T1000 (cell line): ENCODE measurements at places on chromosomes 4 and X.

DNA sequence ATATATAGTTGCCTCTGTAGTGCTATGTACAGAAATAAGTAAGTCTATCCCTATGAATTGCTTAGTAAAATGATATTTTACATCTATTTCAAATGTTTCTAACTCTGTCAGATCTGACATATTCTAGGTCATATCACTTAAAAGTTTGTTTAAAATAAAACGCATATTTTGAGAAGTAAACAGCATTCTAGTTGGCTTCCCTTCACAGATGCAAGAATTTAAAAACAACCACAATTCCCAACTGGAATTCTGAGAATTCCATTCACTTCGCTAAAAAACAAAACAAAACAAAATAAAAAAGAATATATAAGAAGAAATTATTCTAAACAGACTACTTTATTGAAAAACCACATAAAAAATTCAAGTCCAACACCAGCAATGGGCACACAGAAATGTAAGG is 126.0 kb downstream of the PPP3CA start:
- no peak for DNase-seq

DNA sequence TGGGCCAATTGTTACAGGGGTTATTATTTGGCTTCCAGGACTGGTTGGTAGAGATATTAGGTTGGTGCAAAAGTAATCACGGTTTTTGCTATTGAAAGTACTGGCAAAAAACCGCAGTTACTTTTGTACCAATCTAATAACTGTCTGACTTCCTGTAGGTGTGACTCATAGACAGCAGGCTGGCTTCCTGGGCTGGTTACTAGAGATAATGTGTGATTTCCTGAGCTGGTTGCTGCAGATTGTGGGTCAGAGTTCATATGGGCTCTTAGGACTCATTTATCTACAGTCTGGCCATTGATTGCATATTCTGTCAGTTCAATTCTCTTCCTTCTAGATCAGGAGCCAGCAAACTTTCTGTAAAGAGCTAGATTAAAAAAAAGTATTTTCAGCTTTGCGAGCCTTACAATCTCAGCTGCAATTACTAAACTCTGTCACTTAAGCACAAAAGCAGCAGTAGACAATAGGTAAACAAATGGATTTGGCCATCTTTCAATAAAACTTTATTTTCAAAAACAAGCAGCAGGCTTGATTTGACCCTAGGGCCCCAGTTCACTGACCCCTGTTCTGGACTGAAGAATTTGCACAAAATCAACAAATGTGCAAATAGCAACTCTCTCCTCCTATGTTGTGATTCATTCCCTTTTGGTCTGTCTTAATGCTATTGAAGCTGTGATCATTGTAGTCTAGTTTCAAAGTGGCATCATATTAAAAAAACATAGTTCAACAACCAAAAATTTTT is 50.8 kb upstream of the BOD1L1 start:
- no peak for DNase-seq

GRCh38 chr4:56668267-56668666 is 12.8 kb downstream of the HOPX start:
- no peak for DNase-seq

- peak; percentile 45 for DNase-seq
These were observed 22.9 kb upstream of the SGMS2 start for GRCh38 chr4:107801766-107802211.

DNA sequence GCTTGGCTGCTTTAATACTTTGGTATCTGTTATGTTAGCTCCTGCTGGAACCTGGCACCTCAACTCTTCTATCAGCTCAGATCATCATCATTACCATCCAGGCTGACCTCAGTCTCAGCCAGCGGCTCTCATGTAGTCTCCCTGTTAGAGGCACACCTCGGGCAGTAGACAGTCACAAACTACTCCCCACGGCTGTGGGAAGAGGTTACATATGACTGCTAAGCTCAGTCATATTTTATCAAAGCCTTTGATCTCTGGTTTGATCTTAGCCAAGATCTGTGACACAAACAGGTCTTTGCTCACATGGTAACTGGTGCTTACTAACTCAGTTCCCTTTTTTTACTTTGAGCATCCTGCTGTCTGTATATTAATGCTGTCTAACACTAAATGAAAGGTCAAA is 384.9 kb downstream of the CENPC start:
- no peak for DNase-seq

DNA sequence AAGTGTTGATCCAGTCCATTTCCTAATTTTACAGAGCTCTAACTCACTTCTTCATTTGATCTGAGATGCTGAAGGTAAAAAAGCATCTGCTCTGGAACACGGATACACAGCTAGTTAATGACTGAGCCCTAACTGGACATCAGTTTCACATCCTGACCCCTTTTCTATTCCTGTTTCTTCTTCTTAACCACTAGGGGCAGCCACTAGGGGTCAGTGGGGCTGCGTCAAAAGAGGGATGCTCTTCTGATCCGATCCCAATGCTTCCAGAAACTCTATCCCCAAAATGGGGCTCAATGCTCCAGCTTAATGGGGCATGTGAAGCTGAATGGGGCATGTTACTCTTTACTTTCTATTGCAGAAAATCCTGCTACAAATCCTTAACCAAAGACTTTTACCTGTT is 33.4 kb upstream of the PHKA2 start:
- no peak for DNase-seq

- no peak for DNase-seq
These were observed 184.6 kb downstream of the OR13H1 start for GRCh38 chrX:131728295-131729145.

DNA sequence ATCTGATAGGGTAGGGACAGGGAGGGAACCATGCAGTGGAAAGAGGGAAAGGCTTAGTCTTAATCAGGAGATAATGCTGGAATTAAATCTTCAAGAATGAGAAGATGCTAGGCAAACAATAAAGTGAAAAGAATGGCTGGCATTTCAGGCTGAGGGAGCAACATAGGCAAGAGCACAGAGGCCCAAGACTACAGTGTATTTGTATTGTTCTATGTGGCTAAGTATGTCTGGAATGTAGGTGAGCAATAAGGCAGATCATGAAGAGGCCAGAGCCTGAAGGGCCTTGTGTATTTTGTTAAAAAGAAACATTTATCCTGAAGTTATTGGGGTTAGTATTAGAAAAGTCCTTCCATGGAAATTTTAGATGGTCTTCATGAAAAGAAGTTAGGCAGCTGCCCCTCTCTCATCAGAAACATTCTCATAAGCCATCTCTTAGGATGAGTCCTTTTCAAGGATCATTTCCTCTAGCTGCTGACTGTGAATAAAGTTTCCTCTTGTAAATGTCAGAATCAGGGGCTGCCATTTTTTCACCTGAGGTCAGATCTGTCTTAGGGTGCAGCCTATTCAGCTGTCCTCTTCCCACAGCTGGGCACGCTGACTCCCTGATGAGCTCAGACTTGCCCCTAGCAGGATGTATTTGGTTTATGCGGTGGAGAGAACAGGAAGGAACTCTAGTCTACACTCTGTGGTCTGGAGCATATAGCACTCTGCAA is 46.3 kb downstream of the ATP10D start:
- no peak for DNase-seq

GRCh38 chrX:96683997-96684338 is 674 bp upstream of the DIAPH2 start:
- DNase-seq, result no peak

DNA sequence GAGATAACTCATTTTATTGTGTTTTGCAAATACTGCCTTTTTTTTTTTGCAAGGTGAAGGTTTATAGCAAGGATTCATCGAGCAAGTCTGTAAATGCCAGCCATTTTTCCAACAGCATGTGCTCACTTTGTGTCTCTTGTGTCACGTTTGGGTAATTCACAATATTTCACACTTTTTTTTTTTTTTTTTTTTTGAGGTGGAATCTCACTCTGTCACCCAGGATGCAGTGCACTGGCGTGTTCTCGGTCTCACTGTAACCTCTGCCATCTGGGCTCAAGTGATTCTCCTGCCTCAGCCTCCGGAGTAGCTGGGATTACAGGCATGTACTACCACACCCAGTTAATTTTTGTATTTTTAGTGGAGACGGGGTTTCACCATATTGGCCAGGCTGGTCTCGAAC is 1.9 kb downstream of the RNF4 start:
- DNase-seq, result no peak

DNA sequence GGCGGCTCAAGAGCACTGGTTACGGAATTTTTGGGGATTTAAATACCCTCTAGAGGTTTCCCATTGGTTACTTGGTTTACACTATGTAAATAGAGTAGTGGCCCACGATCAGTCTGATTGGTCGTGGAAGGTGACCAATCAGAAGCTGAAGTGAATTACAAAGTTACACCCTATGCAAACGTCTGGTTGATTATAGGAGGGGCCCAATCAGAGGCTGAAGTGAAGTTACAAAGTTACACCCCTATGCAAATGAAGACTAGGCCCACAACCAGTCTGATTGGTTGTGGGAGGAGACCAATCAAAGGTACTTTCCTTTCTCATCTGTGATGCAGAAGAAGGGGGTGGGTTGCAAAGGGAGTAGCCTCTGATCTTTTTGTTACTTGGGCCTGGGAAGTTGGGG is 45.1 kb upstream of the HSD17B10 start:
- DNase-seq, result no peak

DNA sequence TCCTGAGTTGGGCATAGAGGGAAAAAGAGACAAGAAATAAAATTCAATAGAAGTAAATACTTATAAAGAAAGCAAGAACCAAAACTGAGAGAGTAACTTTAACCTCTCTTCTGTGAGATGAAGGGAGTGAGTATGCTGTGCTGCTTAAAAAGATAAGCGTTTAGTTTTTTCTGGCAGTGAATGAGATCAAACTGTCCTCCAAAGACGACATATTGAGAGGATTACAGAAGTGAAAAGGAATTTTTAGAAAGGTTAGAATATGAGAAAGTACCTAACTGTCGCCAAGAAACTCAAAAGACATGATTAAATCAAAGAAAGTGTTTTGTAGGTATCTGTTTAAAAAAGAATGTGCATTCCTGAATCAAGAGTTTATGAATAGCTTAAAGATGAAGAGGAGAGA is 16.0 kb downstream of the GAB1 start:
- no peak for DNase-seq

DNA sequence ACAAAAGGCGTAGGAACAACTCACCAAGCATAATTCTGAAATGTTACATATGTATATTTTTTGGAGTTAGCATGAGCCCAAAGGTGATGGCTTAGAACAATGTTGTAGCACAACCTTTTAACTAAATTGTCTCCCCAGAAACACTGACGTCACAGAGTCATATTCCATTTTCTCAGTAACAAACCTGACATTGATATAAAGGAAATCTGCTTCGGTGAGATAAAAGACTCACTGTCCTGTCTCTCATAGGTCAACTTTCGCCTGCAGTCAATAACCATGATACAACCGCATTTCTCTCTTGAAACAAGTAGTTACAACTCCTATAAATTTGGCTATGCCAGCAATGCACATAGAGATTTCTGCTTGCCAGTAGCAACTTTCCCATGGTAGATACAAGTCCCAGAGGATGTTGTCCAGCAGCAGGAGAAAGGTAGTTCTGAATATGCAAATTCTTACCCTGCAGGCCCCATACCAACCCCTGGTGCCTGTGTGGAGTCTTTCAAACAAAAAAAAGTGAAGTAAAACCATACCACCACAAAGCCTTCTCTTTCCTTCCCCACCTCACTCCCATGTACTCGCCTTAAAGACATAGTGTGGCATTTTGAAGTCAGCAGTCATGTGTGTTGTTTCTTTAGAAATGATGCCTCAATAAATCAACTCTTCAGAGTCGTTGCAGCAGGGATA is 47.9 kb downstream of the MTM1 start:
- DNase-seq, result no peak

- DNase-seq, result no peak
These were observed 121.7 kb upstream of the ETNPPL start for GRCh38 chr4:108884596-108884995.

DNA sequence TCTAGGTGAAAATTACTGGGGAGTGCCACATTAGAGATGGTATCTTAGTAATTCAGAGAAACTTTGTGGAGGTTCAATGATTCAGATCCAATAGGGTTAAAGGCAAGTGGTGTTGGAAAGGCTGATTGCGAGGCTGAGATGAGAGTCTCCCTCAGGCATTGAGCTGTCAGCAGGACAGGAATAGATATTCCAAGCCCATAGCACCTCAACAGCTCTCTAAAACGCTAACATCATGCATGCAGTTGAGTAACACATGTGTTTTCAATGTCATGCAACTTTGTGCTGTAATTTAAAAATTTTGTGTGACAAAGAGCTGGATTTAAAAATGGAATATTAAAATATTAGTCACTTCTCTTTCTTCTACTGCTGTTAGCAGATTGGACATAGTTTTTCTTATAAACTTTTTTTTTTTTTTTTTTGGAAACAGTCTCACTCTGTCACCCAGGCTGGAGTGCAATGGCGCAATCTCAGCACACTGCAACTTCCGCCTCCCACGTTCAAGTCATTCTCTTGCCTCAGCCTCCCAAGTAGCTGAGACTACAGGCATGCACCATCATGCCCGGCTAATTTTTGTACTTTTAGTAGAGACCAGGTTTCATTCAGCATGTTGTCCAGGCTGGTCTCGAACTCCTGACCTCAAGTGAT is 173.5 kb upstream of the C1QTNF7 start:
- DNase-seq, result no peak

- no peak for DNase-seq
These were observed 105.2 kb downstream of the RTL5 start for GRCh38 chrX:72026341-72027023.

DNA sequence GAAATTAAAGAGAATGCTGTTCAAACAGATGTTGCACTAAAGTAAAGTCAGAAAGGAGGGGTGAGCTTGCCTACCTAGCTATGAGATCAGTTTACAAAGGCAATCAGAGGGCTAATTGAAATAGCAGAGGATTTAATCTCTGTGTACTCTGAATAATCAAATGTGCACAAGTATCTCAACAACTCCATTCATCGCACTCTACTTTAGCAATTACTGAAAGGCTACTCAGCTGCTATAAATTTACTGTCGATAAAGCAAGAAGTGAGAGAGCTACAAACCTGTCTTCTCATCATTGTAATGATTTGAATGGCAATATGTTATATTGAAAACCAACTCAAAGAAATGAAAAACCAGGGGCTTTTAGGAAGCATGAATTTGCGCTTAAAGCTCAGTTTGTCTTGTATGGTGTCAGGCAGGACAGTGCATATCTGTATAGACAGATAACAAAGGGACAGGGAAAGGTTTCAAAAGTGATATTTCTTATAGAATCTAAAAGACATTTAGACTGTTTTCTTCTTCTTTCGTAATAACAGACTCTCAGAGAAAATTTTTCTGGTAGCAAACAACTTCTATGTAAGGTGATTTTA is 34.8 kb downstream of the GC start:
- DNase-seq, result no peak

- no peak for DNase-seq
These were observed 15.2 kb downstream of the SHROOM4 start for GRCh38 chrX:50798783-50799182.

- no peak for DNase-seq
These were observed 225.7 kb upstream of the ARX start for GRCh38 chrX:25241461-25241860.

DNA sequence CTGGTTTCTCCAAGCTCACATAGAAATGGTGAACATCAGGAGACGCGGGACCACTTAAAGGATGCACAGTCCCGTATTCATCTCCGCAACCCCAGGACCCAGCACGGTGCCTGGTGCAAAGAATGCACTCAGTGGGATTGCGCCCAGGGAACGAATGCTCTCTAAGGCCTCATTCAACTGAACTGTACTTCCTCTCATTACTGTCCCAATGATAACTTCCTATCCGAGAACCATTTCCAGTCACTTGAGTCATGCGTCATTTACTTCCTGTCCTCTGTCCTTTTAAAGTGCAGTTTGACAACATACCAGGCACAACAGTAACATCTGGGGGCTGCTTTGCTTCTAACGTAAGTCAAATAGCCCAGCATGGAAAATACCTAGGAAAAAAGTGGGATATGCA is 75.7 kb downstream of the RBM47 start:
- no peak for DNase-seq
